ENCODE measurements at places on chromosomes 4 and X.

GRCh38 chr4:140688711-140689598 is 67.2 kb downstream of the TBC1D9 start:
- DNase-seq: no peak

DNA sequence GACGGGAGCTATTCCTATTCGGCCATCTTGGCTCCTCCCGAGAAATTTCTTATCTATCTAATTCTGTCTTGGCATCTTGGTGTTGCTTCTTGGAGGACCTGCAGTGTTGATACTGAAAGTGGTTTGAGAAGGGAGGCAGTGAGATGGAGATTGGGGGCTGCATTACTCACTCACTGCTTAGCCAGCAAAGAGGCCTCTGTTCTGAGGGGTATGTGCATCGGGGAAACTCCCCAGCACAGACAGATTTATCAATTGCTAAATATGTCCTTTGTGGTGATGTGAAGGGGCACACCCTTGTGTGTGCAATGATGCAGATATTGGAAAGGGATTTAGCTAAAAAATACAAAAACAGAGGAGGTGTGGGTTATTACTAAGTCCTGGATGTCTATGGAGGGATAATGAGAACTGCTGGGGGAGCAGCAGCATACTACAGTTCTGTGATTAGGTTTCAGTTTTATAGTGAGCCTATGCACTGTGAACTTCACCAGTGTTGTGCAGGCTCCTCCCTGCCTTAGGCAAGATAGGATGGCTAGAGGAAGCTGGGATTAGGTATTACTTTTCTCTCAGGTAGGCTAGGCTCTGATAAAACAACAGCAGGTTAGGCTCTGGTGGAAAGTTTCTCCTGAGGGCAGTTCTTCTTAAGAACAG is 279.0 kb downstream of the HS3ST1 start:
- no peak for DNase-seq

- DNase-seq: no peak
These were observed 115.5 kb upstream of the ACSL4 start for GRCh38 chrX:109848461-109849050.

GRCh38 chr4:53844133-53844532 is 220.3 kb downstream of the CHIC2 start:
- DNase-seq: no peak

GRCh38 chr4:126991965-126992364 is 640.8 kb upstream of the INTU start:
- DNase-seq: no peak

- no peak for DNase-seq
These were observed 23.7 kb downstream of the RTL5 start for GRCh38 chrX:72107841-72108595.

DNA sequence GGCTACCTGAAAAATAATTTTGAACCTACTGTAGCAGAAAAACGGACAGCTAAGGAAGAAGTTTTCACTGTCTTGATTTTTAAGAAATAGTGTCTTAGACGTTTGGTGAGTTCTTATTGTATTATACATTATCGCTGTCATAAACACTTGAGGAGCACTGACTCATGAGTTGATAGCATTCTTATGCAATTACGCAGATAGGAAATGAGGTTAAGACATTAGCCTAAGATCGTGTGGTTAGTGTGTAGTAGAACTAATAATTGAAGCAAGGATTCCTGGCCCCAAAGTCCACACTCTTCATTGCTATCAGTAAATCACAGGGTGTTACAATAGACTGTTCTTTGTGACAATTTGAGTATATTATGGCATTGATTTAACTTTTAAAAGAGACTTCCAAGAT is 238.1 kb downstream of the ARAP2 start:
- no peak for DNase-seq

GRCh38 chr4:189533603-189534002 is 407.1 kb upstream of the FRG1 start:
- no peak for DNase-seq

DNA sequence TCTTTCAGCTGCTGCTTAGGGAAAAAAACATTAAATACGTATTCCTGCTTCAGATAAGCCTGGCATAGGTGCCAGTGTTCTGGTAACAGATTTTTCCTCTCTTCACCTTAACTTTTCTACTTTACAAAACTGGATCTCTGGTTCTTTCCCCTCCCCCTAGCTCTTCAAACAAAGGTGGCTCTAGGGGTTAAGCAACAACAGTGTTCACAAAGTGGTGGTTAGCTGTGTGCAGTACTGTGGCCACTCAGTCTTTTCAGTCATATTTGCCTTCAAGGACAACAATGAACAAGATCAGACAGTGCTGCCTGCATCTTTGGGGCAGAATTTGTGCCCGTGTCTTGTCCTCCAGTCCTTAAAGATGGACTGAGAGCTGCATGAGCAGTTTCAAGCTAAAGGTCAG is 15.1 kb upstream of the RGN start:
- no peak for DNase-seq

- DNase-seq: no peak
These were observed 328.6 kb downstream of the PCDH19 start for GRCh38 chrX:100081503-100081902.

DNA sequence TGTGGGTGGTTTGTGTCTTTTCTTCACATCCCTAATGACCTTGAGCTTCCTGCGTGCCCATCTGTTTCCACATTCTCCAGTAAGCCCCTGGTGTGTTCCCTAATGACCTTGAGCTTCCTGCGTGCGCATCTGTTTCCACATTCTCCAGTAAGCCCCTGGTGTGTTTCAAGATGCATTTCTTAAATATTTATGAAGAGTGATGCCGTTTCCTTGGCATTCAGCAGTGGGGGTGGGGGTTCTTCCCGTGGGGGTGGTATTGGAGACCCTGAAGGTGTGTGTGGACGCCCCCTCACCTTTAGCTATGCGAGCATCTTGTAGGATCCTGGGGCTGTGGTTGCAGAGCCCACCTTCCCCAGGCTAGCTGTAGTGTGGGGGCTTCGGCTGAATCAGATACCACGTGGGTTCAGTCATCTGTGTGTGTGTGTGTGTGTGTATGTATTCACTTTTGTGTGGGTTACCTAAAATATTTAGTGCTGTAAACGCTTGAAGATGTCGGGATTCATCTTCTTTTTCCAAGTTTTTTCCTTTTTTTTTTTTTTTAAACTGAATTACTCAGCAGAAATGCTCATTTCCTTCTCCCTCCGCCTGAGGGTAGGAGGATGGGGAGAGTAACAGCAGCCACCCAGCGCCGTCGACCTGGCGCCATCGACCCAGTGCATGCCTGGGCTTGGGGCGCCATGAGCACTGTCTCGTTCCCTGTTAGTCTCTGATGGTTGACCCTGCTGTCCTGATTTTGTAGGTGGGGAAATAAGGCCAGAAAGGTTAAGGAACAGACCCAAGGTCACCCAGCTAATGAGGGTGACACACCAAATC is 9.9 kb downstream of the NSG1 start:
- DNase-seq: no peak

DNA sequence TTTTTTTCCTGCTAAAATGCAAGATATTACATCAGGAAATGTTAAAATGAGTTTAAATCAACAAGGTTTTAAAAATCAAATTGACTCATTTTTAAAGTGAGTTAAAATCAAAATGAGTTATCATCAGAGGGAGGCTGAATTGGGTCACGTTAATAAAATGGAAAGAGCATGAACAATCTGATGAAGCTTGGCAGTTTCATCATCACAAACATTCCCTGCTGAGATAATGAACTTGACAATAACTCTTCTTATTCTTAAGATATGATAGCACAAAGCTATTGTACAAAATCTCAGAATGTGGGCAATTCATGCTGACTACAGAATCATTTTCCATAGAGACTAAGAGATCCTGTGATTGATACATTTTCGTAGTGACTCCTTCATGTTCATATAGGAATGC is 1086.7 kb downstream of the STIM2 start:
- DNase-seq: no peak

GRCh38 chr4:159101988-159102621 is 774 bp upstream of the RAPGEF2 start:
- no peak for DNase-seq

DNA sequence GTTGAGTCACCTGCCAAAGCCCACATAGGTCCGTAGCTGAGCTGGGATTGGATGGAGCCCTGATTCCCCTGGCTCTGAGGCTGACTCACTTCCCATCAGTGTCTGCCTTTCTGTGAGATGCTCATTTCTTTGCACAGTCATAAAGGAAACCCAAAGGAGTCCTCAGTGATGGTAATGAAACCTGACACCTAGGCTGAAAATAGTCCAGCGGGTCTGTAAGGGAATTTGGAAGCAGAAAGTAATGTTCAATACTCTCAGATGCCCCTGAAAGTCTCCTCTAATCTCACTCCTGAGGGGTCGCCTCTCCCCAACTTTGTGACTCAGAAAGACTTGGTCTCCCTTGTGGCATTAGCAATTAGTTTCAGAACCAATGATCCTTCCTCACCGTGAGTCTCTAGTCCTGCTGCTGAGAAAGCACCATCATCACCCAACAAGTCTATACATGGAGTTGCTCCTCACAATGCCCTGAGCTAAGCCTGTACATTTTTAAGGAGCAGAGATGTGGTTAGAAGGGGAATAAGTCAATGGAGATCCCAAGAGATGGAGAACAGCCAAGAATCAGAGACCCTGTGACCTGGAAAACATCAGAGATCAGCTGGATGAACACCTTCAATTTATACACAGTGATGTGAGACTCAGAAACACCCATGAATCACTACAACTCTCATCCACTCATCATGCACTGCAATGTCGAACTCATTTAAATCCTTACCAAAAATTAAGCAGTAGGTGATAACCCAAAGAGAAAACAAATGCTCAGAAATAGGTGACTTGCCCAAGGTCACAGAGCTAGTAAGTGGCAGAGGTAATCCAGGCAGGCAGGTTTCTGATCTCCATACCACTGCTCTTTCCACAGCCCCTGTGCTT is 219.0 kb upstream of the CPEB2 start:
- DNase-seq: peak; percentile 13

DNA sequence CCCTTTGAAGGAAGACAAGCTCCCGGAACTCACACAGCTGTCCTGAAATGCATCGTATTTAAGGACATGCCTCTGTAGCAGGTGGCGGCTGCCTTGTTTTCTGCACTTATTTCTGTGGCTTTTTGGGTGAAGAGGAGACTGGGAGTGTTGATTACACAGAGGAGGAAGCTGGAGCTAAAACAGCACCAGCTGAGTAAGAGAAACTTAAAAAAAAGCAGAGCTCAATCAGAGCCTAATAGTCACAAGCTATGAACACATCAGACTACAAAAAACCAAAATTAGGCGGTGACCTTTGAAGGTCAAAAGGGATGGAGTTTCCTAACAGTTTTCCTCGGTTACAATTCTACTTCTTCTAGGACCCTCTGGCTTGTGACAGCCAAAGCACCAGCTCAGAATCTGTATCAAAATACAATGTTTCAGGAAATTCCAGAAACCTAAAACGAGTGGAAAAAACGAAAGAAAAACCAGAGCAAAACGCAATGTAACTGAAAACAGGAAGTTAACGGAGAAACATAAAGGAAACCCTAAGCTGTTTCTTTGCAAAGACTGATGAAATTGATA is 13.5 kb downstream of the PRKX start:
- DNase-seq: no peak

- DNase-seq: no peak
These were observed 27.9 kb downstream of the ARHGEF6 start for GRCh38 chrX:136752796-136753195.

GRCh38 chrX:155031657-155032056 is 5.0 kb downstream of the FUNDC2 start:
- DNase-seq: no peak

DNA sequence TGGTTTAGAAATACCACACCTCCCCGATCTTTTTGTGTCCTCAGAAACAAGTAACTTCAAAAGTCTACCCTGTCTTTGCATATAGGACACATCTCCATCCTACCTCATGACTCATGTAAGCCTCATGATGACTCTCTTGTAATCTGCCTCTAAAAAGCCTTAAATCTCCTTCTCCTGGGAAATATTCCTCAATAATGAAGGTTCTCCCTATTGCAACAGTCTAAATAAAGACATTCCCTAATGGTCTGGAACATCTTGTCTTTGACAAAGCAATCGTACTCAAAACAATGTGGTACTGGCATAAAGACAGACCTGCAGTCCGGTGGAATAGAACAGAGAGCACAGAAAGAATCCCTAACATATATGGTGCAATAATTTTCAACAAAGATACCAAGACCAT is 257.7 kb downstream of the OPHN1 start:
- DNase-seq: no peak

- no peak for DNase-seq
These were observed 23.9 kb downstream of the HTT start for GRCh38 chr4:3098346-3098745.

DNA sequence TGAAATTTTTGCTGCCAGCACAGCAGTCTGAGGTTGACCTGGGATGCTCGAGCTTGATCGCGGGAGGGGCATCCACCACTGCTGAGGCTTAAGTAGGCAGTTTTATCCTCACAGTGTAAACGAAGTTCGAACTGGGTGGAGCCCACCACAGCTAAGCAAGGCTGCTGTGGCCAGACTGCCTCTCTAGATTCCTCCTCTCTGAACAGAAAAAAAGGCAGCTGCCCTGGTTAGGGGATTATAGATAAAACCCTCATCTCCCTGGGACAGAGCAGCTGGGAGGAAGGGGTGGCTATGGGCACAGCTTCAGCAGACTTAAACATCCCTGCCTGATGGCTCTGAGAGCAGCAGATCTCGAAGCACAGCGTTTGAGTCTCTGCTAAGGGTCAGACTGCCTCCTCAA is 314.6 kb downstream of the STPG2 start:
- no peak for DNase-seq

- DNase-seq: no peak
These were observed 118.2 kb downstream of the PCDH7 start for GRCh38 chr4:30838331-30838730.

DNA sequence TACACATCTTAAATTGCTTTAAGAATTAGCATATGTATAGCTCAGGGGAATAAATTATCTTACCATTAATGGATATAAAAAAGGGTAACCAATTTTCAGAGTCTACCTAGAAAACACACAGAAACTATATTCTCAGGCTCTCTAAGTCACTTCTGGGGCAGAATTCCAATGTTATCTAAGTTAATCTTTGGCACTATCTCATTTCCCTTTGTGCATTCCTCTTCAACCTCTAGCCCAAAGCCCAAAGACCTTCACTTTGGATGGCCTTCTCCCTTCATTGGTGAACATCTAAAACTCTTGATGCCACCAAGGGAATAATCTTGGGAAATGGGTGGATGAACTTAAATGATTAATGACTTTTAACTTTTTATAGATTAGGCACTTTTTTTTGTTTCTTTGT is 108.3 kb downstream of the APBB2 start:
- DNase-seq: no peak

GRCh38 chrX:148913971-148914370 is 413.6 kb downstream of the AFF2 start:
- DNase-seq: no peak

- no peak for DNase-seq
These were observed 39.3 kb downstream of the SCFD2 start for GRCh38 chr4:53326535-53326934.

DNA sequence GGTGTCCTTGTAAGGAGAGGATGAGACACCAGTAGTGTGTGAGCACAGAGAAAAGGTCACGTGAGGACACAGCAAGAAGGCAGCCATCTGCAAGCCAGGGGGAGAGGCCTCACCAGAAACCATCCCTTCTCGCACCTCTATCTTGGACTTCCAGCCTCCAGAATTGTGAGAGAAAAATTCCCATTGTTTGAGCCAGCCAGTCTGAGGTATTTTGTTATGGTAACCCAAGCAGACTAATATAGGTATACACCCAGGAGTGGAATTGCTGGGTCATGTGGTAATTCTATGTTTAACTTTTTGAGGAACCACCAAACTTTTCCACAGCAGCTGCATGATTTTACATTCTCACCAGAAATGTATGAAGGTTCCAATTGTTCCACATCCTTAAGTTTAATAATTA is 25.6 kb downstream of the ZDHHC9 start:
- no peak for DNase-seq
